ENCODE measurements at places on chromosomes 3 and 15.

GRCh38 chr15:74873756-74874424, 725 bp upstream of the SCAMP2 start:
- H3K27ac ChIP-seq, result peak overlapping the region; percentile 94
- peaks cover 37% of the 10 kb centered on the region for H3K4me1 ChIP-seq
- peaks cover 6% of the 10 kb centered on the region for H3K27me3 ChIP-seq
- peak; percentile 52 for DNase-seq
- peaks cover 24% of the 10 kb centered on the region for H3K36me3 ChIP-seq
- H3K4me3 ChIP-seq, result peak overlapping the region; percentile 99

GRCh38 chr15:91151781-91152563, 51.9 kb downstream of the SV2B start:
- H3K36me3 ChIP-seq, result no peaks in the 10 kb centered on the region
- H3K4me3 ChIP-seq, result no peak overlapping the region

DNA sequence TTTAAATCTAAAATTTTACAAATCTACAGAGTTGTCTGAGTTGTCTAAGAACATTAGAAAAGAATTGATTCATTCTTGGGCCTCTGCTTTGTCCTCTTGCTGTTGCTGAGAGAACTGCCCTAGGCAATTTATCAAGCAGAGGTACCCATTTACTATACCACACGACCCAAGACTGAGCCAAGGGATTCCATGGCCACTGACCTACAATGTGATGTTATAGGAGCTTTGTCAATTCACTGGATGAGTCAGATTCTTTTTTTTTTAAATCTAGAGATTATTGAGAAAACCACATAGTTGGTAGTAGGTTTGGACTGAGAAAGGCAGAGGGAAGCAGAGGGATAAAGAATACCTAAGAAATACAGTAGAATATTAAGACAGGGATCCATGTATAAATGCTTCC, 55.3 kb downstream of the TRAT1 start:
- H3K27me3 ChIP-seq, result no peaks in the 10 kb centered on the region
- H3K4me3 ChIP-seq, result no peak overlapping the region
- DNase-seq, result no peak

- peaks cover 12% of the 10 kb centered on the region for H3K27me3 ChIP-seq
- H3K4me1 ChIP-seq, result no peaks in the 10 kb centered on the region
- peak; percentile 68 for DNase-seq
- H3K27ac ChIP-seq, result no peak overlapping the region
- no peaks in the 10 kb centered on the region for H3K36me3 ChIP-seq
Observed at GRCh38 chr3:12706504-12707253, 42.8 kb upstream of the RAF1 start.

GRCh38 chr3:28301688-28302087, 46.8 kb upstream of the ZCWPW2 start:
- H3K27ac ChIP-seq, result no peak overlapping the region
- H3K4me3 ChIP-seq, result no peak overlapping the region
- peaks cover 8% of the 10 kb centered on the region for H3K36me3 ChIP-seq
- peaks cover 3% of the 10 kb centered on the region for H3K4me1 ChIP-seq

- no peak overlapping the region for H3K4me3 ChIP-seq
- no peak for DNase-seq
- H3K27me3 ChIP-seq, result no peaks in the 10 kb centered on the region
- no peaks in the 10 kb centered on the region for H3K4me1 ChIP-seq
- H3K36me3 ChIP-seq, result no peaks in the 10 kb centered on the region
Observed at GRCh38 chr3:149443545-149443912, 31.0 kb upstream of the TM4SF4 start.

- no peak overlapping the region for H3K4me3 ChIP-seq
- no peaks in the 10 kb centered on the region for H3K36me3 ChIP-seq
- no peaks in the 10 kb centered on the region for H3K4me1 ChIP-seq
- H3K27ac ChIP-seq, result no peak overlapping the region
- DNase-seq, result peak; percentile 52
Observed at GRCh38 chr15:57340682-57341259, 35.5 kb upstream of the CGNL1 start.

DNA sequence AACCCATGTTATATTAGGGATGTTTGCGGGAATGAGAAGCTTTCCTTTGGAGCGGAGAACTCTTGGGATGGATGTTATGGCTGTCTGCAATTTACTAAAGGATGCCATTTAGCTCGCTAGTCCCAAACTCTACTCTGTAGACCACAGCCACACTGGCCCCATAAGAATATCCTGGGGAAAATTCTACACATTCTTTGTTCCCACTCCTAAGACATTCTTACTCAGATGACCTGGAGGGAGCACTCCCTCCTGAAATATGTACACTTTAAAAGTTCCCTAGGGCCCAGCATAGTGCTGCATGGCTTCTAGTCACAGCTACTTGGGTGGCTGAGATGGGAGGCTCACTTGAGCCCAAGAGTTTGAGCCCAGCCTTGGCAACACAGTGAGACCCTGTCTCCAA, 288.7 kb upstream of the RORA start:
- H3K27ac ChIP-seq, result no peak overlapping the region
- H3K4me1 ChIP-seq, result peaks cover 2% of the 10 kb centered on the region
- no peaks in the 10 kb centered on the region for H3K36me3 ChIP-seq
- no peak for DNase-seq
- H3K4me3 ChIP-seq, result no peak overlapping the region

DNA sequence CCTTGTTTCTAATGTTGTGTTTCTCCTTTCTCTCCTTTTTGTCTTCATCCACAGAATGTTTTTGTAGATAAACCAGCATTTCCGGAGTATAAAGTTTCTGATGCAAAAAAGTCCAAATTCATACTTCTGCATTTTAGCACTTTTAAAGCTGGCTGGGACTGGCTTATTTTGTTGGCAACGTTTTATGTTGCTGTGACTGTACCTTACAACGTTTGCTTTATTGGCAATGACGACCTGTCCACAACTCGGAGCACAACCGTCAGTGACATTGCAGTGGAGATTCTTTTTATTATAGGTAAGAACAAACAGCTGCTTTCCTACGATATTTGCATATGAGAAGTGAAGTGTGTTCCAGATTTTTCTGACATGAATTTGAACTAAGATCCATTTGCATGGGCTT, 199.4 kb downstream of the KCNH8 start:
- no peak for DNase-seq
- no peaks in the 10 kb centered on the region for H3K4me1 ChIP-seq
- peaks cover 2% of the 10 kb centered on the region for H3K27me3 ChIP-seq
- H3K27ac ChIP-seq, result no peak overlapping the region
- H3K4me3 ChIP-seq, result no peak overlapping the region

DNA sequence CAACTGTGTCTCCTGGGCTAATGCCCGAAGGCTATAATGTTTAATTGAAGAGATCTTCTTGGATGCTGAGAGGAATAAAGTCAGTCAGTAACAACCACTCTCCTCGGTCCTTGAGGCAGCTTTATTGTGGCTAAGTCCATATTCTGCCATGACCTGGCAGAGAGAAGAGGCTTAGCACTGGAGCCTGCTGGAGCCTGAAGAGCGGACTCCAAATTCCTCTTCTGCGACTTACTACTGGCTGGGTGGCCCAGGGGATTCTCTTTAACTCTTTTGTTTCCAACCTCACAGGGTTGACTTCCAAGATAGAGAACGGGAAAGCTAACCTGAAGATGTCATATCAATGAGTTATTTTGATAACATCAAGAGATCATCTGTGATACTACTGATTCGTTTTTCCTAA, 71.1 kb downstream of the MYO1E start:
- peaks cover 71% of the 10 kb centered on the region for H3K4me1 ChIP-seq
- H3K27me3 ChIP-seq, result no peaks in the 10 kb centered on the region
- H3K4me3 ChIP-seq, result no peak overlapping the region
- peak overlapping the region; percentile 83 for H3K27ac ChIP-seq
- peaks cover 27% of the 10 kb centered on the region for H3K36me3 ChIP-seq

- H3K36me3 ChIP-seq, result no peaks in the 10 kb centered on the region
- no peak overlapping the region for H3K27ac ChIP-seq
- H3K4me3 ChIP-seq, result no peak overlapping the region
- peaks cover 25% of the 10 kb centered on the region for H3K4me1 ChIP-seq
- peaks cover 2% of the 10 kb centered on the region for H3K27me3 ChIP-seq
- no peak for DNase-seq
Observed at GRCh38 chr3:72950372-72950771, 46.2 kb upstream of the PPP4R2 start.

GRCh38 chr3:38574411-38575278, 74.8 kb downstream of the SCN5A start:
- DNase-seq, result peak; percentile 8
- no peak overlapping the region for H3K27ac ChIP-seq
- H3K36me3 ChIP-seq, result no peaks in the 10 kb centered on the region
- H3K4me3 ChIP-seq, result no peak overlapping the region

GRCh38 chr15:28902856-28903255, 17.1 kb downstream of the APBA2 start:
- H3K27me3 ChIP-seq, result no peaks in the 10 kb centered on the region
- no peaks in the 10 kb centered on the region for H3K36me3 ChIP-seq

GRCh38 chr3:134306320-134306719, 55.7 kb upstream of the RYK start:
- peaks cover 47% of the 10 kb centered on the region for H3K27me3 ChIP-seq
- no peaks in the 10 kb centered on the region for H3K36me3 ChIP-seq
- no peak overlapping the region for H3K4me3 ChIP-seq
- peaks cover 3% of the 10 kb centered on the region for H3K4me1 ChIP-seq
- no peak overlapping the region for H3K27ac ChIP-seq

DNA sequence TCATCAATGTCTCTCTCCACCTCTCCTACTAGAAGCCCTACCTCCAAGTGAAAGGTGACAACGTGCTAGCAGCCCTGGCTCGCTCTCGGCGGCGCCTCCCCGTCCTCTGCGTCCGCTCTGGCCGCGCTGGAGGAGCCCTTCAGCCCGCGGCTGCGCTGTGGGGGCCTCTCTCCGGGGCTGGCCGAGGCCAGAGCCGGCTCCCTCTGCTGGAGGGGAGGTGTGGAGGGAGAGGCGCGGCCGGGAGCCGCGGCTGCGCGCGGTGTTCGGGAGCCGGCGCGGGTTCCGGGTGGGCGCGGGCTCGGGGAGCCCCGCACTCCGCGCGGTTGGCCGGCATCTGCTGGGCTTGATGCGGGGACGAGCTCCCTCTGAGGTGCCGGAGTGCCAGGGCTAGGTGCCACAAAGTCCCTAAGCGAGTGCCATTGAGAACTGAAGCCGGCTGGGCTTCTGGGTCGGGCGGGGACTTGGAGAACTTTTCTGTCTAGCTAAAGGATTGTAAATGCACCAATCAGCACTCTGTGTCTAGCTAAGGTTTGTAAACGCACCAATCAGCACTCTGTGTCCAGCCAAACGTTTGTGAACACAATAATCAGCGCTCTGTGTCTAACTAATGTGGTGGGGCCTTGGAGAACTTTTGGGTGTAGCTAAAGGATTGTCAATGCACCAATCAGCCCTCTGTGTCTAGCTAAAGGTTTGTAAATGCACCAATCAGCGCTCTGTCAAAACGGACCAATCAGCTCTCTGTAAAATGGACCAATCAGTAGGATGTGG, 84.8 kb upstream of the ARRDC4 start:
- H3K27me3 ChIP-seq, result no peaks in the 10 kb centered on the region
- H3K27ac ChIP-seq, result no peak overlapping the region
- no peak for DNase-seq
- peak overlapping the region; percentile 17 for H3K4me3 ChIP-seq

DNA sequence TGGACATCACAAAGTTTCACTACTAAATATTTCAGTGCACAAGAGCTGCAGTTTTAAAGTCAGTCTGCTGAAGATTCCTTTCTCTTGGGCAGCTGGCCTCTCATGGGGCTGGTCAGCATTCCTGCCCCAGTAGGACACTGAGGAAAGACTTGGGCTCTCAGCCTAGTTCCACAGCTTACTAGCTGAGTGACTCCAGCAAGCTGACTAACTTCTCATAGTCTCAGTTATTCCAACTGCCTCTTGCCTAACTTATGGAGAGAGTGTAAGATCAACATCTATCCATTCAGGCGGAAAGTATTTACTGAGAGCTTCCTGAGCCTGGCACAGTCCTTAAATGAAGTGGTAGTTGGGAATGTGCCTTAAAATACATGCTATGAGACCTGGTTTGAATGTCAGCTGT, 27.0 kb downstream of the TM4SF4 start:
- no peak for DNase-seq
- H3K36me3 ChIP-seq, result no peaks in the 10 kb centered on the region
- peaks cover 9% of the 10 kb centered on the region for H3K27me3 ChIP-seq
- no peak overlapping the region for H3K27ac ChIP-seq
- H3K4me1 ChIP-seq, result no peaks in the 10 kb centered on the region

DNA sequence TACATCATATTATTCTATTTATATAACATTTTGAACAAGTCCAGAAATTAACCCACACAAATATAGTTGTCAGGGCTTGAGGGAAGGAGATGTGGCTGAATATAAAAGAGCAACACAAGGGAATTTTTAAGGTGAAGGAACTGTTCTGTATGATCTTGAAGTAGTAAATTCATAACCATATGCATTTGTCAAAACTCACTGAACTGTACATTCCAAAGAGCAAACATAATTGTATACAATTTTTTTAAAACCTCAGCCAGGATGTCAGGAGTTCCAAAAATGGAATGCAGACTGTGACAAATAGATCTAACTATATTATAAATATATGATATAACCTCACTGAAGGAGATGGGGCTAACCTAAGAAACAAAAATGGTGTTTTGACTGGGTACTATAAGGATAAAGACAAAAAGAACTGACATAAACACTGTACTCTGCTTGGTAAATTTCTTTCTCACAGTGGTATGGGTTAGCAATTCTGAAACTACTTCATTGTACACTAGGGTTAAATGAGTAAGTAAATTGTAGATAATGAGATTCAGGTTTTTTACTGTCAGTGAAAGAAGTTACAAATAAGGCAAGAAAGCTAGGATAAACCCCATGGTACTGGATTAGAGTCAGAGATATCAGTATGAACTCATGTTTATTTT, 14.4 kb downstream of the GOLGB1 start:
- H3K4me3 ChIP-seq, result no peak overlapping the region
- H3K27ac ChIP-seq, result no peak overlapping the region
- DNase-seq, result no peak
- H3K4me1 ChIP-seq, result peaks cover 32% of the 10 kb centered on the region
- peaks cover 18% of the 10 kb centered on the region for H3K36me3 ChIP-seq

- no peak overlapping the region for H3K27ac ChIP-seq
- no peak for DNase-seq
- H3K4me3 ChIP-seq, result no peak overlapping the region
- H3K27me3 ChIP-seq, result peaks cover 17% of the 10 kb centered on the region
- no peaks in the 10 kb centered on the region for H3K36me3 ChIP-seq
Observed at GRCh38 chr15:48657950-48658591, 12.6 kb upstream of the FBN1 start.

DNA sequence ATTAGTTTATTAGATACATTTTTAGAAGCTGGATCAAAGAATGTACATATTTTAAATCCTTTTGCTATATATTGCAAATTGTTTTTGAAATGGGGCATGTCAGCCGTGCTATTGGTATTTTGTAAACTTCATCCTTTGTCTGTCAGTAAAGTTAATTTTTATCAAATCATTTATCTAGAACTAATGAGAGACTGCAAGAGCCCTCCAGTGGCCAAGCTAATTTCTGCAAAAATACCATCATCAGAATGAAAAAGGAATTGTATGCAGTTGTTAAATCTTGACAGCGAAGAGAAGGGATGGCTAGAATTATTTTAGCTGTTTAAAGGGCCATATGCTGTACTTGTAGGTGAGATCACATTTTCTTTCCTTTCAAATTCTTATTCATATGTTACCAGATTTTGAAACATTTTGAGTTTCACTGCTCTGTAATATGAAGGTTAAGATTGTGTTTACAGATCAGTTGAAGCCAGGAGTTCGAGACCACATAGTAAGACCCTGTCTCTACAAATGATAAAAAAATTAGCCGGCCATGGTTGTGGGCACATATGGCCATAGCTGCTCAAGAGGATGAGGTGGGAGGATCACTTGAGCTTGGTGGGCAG, 8.1 kb upstream of the CLDN11 start:
- H3K4me3 ChIP-seq, result no peak overlapping the region
- H3K27ac ChIP-seq, result no peak overlapping the region
- no peaks in the 10 kb centered on the region for H3K4me1 ChIP-seq
- no peak for DNase-seq
